ENCODE measurements at places on chromosomes 5 and 9.

DNA sequence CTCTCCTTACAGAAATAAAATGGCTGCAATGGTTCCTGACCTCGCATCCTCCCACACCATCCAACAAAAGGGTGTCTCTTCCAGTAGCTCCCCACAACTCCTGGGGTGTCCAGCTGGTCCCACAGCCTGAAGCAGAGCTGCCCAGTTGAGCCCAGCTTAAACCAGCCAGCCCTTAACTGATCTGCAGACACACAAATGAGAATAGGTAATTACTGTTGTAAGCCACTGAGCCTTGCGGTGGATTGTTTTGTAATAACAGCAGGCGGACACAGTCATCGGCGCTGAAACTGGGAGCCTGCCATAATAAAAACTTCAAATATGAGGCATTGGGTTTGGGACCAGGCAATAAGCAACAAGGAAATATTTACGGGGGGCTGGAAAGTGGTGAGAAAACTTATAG, 10.4 kb upstream of the ZBTB43 start:
- peak; percentile 66 for DNase-seq

GRCh38 chr9:6049798-6050197, 34.4 kb upstream of the RANBP6 start:
- no peak for DNase-seq

- DNase-seq: no peak
Measured at GRCh38 chr5:167688341-167689130, 602.9 kb upstream of the WWC1 start.

DNA sequence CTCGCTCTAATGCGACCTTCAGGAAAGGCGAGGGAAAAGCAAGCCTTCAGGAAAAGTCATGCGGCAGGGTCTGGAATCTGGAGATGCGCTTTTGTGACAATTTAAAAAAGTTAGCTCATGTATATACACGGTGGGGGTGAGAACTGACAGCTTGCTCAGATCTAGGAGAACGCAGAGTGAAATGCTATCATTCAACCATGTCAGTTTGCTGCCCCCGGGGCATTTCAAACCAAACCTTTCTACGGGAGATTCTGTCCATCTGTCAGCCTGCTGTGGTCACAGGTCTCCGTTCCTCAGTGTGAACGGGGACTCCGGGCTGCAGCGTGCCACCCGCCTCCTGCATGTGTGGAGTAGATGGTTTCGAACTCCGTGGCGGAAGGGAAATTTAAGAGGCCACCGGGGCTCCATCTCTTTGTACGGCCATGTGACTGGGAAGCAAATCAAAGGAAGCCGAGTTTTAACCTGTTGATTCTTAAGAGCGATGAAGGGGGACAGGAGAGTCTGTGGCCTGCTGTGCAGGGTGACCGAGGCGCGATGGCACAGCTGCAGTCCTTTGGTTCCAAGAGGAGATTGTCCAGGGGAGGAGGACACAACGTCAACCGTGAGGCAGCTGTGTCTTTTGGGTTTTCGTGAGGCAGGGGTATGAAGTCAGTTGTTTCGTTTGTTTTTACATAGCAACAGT, 45.9 kb downstream of the OTULIN start:
- no peak for DNase-seq

DNA sequence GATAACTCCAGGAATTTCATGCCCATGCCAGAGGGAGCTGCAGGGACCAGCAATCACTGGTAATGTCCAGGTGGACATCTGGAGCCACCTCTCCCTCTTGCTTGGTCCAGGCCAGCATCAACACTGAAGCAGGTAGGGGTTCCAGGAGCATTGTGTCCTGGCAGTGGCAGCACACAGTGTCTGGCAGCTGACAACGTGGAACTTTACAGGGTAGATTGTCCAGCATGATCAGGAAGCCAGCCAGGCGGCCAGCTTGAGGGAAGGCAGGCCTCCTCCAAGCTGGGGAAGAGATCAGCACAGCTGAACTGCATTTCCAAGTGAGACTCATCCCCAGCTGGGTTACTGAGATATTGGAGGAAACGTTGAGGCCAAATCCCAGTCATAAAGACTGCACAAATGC, 82.6 kb upstream of the RASGRF2 start:
- DNase-seq: no peak

GRCh38 chr9:69385581-69386033, 60.6 kb downstream of the ENTREP1 start:
- no peak for DNase-seq

- DNase-seq: peak; percentile 50
Measured at GRCh38 chr9:93064392-93065134, 6.1 kb downstream of the SUSD3 start.

DNA sequence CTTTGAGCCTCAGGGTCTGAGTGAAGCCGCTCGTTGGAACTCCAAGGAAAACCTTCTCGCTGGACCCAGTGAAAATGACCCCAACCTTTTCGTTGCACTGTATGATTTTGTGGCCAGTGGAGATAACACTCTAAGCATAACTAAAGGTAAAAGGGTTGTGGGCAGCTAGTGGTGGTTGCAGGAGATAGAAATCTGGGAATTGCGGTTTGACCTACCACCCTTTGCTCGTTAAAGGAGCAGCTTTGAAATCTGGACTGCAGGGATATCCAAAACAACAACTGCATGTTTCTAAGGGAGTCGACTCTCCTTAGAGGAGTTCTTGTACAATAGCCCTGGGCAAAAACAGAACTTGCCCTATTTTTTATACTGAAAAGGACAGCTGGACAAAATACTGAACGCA, 19.0 kb downstream of the ABL1 start:
- DNase-seq: no peak

GRCh38 chr5:37436146-37436934, 57.2 kb downstream of the WDR70 start:
- DNase-seq: no peak

DNA sequence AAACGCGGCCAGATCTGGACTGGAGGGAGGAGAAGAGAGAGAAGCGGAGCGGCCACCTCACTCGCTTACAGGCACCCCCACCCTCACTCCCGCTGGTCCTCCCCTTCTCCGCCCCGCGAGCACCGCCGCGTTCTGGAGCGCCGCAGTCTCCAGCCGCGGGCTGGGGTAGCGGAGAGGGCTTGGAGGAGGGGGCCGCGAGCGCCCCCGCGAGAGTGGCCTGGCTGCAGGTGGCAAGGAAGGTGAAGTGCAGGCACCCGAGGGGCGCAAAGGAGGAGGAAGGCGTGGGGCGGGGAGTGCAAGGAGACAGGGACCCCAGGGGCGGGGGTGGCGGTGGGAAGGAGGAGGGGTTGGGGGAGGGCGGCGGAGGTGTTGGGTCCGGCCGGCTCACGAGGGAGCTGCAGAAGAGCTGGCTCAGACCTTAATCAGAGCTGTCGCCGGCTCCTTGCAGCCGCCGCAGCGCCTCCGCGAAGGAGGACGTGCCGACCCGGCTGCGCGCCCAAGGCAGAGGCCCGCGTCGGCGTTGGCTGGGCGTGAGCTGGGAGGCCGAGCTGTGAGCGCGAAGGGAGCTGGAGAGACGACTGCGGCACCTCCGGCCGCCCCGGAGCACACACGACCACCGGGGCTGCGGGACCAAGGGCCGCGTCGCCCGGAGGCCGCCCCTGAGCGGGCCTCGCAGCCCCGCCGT, at the start of gene DMRT3:
Gene DMRT3 (plus strand): TSS at position 398 of the 685 bp plus-strand sequence. CDS start 347 bp downstream, outside the sequence.
- peak; percentile 91 for DNase-seq

GRCh38 chr5:160635046-160635445, 213.4 kb downstream of the PTTG1 start:
- no peak for DNase-seq

GRCh38 chr5:150404535-150404934, 8.2 kb downstream of the CD74 start:
- no peak for DNase-seq

GRCh38 chr9:34592895-34593601, 3.5 kb upstream of the CNTFR start:
- no peak for DNase-seq

DNA sequence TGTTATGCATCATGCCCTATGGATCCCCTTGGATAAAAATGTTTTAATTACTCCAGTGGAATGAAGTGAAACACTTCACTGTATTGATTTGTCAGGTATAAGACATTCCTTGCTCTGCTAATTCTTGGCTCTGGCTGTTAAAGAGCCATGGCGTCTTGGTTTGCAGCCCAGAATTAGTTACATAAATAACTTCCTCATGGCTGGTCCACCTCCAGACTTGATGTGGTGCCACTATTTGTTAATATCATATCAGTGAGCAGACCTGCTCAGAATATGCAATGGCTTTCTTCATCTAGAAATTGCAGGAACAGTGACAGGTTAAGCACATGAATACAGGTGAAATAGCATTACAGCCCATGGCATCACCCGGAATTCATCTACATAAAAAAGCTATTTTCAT, 446.9 kb upstream of the GRIN3A start:
- no peak for DNase-seq

GRCh38 chr5:118778941-118779340, 209.4 kb downstream of the DTWD2 start:
- DNase-seq: no peak

GRCh38 chr5:130065617-130066016, 161.4 kb downstream of the CHSY3 start:
- no peak for DNase-seq

DNA sequence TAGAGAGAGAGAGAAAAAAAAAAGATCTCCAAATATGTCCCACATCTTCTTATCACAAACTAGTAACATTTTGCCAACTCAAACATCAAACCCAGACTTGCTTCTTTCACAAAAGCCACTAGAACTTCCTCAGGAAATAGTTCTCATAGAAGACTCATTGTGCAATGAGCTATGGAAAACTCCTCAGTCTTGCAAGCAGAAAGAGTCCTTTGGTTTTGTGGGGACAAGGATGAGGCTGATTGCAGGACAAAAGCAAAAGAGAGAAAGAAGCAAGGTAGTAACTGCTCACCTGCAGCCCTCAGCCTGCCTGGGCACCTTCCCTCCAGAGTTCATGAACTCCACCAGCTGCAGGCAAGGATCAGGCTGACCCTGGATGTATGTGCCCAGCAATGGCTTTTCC, 399.0 kb downstream of the IRX1 start:
- DNase-seq: no peak

- peak; percentile 92 for DNase-seq
Measured at GRCh38 chr9:37422289-37423104, at the start of gene GRHPR. Gene GRHPR (plus strand): TSS chr9:37422696. CDS start chr9:37422751, 55 bp downstream.

DNA sequence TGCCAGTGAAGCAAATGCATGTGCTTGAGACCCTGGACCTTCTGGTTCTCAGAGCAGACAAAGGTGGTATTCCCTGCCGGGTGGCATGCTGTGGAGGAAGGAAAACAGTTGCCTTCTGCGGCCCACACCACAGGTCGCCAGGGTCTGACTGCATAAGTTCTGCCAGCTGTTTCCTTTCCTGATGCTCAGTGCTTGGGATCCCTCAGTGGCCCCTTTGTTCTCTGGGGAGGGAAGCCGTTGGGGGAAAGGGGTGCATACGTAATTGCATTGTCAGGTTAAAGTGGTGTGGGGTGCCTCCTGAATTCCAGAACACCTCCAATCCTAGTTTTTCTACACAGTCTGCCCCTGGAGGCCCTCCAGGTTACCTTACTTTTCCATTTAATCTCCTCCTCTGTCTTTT, 43.1 kb upstream of the SLC2A8 start:
- no peak for DNase-seq

DNA sequence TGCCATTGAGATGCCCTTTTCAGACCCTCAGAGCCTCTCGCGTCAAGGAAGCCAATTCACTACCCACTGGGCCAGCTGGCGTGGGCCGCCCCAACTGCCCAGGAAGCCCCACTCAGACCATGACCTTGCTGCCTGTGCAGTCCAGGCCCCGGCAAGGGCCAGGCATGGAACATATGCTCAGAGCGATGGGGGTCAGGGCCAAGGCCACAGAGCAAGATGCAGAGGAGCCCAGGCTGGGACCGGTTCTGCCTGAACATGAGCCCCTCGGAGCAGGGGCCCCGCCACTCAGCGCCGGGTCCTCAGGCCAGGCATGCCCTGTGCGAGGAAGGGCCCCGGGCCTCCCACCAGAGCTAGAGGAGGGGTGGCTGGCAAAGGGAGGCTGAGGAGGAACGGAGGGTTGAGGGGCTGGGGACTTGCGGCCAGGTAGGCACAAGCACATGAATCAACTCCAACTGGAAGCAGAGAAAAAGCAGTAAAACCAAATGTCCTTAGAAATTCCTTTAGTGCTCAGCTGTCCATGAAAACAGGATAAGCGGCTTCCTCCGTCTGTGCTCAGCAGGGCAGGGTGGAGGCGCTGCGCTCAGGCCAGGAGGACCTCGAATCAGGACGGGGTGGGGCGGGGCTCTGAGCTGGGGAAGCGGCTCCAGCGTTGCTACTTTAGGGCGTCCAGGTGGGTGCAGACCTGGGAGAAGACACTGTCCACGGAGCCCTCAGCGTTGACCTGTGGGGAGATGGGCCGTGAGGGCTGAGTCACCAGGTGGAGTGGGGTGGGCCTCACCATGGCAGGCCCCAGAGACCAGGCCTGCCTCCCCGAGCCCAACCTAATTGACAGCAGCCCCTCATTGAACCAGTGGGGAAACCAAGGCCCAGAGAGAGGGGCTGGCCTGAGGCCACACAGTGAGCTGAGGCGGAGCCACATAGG, 9.9 kb downstream of the AK1 start:
- peak; percentile 87 for DNase-seq

GRCh38 chr9:111096051-111096450, 57.8 kb upstream of the LPAR1 start:
- no peak for DNase-seq

DNA sequence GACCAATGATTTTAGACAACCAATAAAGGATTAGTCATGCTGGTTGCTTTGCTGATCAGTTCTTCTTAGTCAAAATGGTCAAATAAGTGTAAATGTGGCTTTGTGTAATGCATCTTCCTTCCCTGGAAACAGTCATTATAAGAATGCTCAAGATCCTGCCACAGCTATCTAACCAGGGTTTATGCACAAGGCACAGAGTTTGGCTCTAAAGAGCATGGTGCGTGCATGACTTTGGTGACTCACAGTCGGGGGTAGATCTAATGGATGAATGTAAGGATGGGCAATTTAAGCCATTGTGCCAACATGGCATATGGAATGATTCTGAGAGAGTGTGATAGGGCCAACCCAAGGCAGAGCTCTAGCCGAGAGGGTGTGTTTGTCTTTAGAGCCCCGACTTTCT, 6.5 kb downstream of the LIX1 start:
- no peak for DNase-seq

DNA sequence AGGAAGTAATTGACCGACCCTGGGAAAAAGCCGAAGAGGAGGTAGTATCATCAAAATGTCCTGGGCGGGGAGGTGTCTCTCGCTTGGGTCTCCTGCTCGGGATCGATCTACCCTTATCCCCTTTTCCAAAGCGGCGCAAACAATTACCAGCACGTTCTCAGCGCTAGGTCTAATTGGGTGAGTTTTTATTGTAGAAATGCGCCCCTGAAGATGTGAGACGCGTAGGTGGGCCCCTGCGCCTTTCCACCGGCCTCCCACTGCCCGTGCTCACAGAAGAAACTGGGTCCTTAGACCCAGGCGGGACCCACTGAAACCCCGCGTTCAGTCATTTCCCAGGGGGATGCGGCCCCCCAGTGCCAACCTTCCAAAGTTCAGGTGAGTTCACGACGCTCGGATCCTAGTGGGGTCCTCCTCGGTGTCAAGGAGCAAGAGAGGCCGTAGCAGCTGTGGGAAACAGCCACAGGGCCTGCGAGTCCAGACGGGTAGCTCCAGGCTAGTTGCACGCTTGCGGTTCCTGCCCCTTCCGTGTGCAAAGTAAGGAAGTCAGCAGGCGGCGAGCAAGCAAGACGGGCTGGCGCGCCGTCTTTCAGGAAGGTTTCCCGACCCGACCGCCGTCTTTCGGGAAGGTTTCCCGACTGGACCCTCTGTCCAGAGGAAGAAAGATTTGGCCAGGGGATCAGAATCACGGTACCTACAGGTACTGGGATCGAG, 1.5 kb downstream of the SMIM32 start:
- peak; percentile 32 for DNase-seq

- peak; percentile 93 for DNase-seq
Measured at GRCh38 chr5:18119156-18119785, 485.0 kb downstream of the TAF11L14 start.
